SJCRH30 (cell line): ENCODE measurements at places on chromosomes 5 and 9.
A peak's percentile ranks its signal among the peaks of the same experiment; 100 is the strongest.

GRCh38 chr5:171848486-171848885 is 62.9 kb downstream of the SMIM23 start:
- DNase-seq = no peak

GRCh38 chr5:72378639-72379289 is 58.6 kb downstream of the PTCD2 start:
- DNase-seq = peak; percentile 98

GRCh38 chr5:139110526-139111168 is 87.5 kb downstream of the SIL1 start:
- no peak for DNase-seq

DNA sequence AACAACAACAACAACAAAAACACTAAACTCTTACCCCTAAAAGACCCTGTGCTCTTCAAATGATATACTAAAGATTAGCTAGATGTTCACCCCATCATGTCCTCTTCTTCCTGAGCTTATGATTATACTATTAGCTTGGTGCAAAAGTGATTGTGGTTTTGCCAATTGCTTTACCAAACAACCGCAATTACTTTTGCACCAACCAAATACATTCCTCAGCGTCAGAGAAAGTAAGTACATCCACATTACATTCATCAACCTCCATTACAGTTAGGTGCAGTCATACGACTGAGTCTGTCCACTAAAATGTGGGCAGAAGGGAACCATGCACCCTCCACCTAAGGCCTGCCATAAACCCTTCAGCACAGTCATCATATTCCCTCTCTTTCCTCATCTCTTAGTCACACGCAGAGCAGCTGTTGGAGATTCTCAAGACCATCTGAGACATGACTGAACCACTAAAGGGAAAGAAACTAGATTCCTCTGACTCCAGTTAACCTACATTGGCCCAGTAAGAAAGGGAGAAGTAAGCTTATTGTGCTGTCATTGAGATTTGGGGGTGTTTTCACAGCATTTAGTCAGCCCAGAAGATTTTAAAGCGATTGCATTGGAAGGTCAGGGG is 181.6 kb upstream of the TLE4 start:
- peak; percentile 95 for DNase-seq

DNA sequence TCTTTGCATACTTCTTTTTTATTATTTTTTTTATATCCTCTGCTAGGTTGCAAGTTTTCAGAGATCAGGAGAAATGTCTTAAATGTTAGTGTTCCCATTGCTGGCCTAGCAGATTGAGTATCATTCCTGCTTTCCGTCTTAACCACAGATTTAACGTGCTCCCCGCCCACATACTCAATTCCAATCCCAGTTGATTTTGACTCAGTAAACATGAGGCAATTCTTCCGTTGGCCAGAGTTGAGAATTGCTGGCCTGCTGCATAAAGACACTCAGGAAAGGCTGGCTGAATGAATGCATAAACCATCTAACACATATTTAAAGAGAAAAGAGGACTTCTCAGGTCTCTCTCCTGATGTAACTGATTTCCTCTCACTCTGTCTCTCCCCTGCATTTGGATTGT is 46.8 kb upstream of the PLPP6 start:
- no peak for DNase-seq

- no peak for DNase-seq
Measured at GRCh38 chr5:55982957-55983381, 11.8 kb downstream of the IL6ST start.

DNA sequence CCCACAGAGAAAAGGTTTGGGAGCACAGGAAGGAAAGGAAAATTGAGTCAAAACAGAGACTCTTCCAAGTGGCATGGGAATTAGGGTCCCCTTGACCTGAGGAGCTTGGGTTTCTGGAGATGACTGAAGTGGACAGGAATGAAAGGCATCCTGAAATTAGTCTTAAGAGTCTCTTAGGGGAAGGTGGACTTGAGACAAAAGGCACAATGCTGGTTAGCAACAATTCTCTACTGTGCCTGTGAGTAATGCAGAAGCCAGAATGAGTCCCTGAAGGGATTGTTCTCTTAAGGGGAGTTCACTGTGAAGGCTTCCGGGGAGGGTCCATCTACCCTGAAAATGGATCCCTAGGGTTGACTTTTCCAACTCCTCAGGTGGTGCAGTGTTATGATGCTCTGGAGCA is 58.4 kb upstream of the FOXE1 start:
- DNase-seq = no peak

DNA sequence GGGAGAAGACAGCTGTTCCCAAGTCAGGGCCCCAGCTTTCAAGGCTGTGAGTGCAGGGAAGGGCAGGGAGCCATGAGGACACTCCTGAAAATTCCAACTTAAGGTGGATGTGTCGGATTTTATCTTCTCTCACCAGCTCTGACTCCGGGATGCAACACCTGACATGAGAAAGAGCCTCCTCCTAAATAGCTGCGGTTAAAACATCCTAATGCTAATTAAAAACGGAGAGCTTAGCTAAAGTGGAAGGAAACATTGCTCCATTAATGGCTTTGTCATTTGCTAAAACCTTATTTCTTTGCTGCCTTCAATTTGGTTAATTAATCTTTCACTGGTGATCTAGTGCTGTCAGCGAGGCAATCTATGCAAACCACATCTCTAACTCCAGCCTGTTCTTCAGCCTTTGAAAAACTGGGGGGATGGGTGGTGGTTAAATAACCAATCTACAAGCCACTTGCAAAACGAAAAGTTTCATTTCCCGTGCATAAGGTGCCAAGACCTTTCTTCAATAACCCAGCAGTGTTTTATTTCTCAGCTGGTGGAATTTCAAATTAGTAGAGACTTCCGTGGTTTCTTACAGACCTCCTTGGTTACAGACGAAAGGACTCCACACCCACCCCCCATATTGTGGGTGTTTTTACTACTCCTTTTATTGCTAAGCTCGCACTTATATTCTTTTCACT is 379.6 kb downstream of the MLLT3 start:
- no peak for DNase-seq

- peak; percentile 38 for DNase-seq
Measured at GRCh38 chr5:180026320-180026719, 45.2 kb downstream of the RNF130 start.

DNA sequence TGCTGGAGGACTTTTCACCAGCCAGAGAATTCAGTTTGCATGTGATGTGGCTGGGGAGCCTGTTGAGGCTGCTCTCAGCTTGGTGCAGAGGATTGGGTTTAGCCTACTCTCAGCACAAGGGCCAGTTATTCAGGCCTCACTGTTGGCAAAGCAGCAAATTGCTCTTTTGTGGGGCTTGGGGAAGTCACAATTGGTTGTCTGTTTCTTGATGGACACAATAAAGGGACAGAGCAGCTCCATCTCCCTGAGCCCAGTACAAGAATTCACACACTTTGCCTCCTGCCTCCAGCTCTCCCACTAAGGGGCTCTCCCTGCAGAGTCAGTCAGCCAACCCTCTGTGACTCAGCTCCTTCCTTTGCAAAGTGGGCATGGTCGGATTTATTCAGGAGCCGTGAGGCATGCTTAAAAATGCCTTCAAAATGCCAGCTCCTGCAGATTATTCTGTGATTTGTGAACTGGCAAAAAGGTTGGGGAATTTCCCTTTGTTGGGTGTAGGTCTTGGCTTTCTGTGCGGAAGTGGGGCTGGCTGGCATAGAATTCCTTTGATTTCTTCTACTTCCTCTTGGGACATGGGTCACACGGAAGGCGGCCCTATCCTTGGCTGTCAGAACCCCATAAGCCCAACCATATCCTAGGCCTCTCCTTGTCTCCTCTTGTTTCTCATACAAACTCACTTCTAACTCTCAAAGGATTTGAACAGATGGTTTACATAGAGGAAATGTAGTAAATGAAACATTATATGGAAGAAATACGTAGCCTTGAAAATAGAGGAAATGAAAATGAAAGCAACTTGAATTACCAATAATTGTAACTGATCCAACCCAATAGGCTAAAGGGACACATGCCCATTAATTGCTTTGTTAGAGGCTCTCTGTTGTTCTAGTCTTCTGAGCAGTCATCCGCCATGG is 118.7 kb upstream of the CD180 start:
- DNase-seq = no peak

DNA sequence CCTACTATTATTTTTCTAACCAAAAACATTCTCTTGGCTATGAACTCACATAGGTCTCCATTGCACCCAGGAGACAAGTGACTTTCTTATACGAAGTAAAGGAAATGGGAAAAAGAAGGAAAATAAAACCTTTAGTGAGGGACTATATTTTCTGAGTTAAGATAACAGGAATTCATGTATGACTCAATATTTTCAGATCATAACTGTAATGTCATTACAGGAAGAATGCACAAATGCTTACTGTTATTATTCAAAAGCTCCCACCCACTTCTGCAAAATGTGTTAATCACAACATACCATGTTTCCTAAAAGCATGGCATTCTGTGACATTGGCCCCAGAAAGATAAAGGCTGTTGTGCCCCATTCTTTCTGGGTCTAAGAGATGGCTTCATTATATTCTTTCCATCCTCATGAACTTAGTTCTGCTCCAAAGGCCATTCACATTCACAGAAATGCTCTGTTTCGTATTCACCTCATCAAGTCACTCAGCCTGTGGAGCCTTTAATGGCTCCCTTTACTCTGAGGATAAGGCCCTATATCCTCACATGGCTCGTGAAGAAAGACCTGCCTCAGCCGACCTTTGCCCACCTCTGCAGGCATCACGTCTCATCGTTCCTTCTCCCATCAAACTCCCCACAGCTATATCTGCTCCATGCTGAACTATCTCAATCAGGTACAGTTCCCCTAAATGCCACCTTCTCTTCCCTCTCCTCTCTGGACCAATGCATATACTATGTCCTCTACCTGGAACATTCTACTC is 77.0 kb downstream of the ABCA1 start:
- no peak for DNase-seq

DNA sequence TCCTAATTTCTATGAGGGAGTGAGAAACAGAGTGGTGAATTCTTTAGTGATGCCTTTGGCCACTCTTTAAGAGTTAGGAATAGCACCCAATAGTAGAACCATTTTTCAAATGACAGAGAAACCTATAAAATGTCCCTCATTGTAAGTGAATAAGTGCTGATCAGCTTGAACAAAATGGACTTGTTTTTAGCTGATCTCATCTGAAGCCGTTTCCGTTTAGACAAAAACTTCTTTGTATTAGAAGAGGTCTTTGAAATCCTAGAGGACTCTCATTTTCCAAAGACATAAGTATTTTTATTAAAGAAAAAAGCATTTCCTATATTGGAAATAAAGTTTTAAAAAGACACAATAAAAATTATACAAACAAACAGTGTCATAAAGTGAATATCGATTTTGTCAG is 273.9 kb downstream of the ARHGEF28 start:
- no peak for DNase-seq

GRCh38 chr9:114894206-114894605 is 36.2 kb downstream of the TNFSF8 start:
- DNase-seq = no peak

DNA sequence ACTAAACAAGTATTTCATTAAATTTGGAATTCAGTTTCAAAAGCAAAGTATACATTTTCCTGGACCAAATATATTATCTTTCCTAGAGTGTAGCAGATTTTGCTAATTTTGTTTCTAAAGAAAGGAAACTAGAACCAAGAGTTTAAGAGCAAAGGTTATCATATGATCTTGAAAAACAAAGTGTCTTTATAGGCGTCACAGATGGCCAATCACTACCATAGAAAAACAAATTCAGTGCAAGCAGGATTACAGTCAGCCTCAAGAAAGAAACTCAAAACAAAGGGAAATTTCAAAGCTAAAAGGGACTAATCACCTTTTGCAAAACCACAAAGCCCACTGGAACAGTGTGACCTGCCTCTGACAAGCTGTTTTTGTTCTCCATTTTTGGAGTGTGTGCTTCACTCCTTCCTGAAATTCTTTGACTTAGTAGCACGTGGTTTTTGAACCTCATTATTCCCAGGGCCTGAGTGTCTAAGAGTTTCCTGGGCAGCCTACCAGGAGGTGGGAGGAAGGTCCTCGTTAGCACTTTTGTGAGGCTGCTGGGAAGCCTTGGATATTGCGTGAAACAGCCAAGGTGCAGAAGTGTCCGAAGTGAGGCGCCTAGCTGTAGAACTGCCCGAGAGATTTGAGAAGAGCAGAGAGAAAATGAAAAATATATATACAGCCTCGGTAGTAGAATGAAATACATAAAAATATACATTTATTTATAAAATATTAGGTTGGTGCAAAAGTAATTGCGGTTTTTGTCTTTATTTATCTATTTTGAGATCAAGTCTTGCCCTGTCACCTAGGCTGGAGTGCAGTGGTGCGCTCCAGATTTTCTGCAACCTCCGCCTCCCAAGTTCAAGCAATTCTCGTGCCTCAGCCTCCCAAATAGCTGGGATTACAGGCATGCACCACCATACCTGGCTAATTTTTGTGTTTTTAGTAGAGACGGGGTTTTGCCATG is 246.1 kb downstream of the MARCHF11 start:
- DNase-seq = peak; percentile 24

GRCh38 chr9:118222375-118222774 is 518.2 kb downstream of the TLR4 start:
- DNase-seq = peak; percentile 92

GRCh38 chr5:80569961-80570786 is at the start of gene ANKRD34B:
ANKRD34B (minus strand) TSS chr5:80570280; CDS start chr5:80560019, 10,261 bp downstream.
- DNase-seq = peak; percentile 22

DNA sequence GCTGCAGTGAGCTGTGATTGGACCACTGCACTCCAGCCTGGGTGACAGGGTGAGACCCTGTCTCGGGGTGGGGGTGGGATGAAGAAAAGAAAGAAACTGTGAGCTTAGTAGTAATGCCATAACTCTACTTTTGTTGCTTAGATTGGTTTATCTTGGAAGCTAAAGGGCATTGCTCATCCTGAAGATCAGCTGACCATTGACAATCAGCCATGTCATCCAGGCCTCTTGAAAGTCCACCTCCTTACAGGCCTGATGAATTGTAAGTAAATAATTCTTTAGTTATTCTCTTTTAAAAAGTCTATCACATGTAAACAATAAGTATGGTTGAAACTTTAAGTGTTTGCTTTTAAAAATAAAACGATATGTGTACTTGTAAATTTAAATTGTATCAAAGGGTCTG is 11.4 kb downstream of the OCLN start:
- no peak for DNase-seq

DNA sequence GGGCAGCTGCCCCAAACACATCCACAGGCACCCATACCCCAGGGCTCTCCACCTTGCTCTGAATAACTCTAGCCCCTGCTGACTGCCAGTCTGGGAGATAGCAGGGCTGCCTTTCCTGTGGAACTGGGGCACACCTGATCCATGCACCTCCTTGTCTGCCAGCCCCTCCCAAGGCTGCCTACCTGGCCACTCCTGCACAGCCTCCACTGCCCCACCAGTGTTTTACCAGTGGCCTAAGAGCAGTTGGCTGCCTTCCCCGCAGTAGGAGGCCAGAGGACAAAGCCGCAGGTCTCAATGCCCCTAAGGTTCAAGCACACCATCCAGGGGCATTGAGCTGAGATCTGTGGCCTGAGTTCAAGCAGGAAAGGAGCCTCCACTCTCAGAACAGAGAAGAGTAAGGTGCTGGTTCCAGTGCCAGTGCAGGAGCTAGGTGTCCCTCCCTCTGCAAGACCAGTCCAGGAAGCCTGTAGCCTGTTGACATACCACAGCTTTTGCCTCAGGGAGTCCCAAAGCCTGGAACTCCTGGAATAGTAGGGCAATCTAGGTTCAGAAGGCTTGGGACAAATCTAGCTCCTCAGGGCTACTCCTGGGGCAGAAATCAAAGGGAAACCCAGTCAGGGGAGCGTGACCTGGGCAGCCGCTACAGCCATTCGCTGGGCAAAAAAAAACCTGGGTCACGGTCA is 514.5 kb upstream of the PTGER4 start:
- peak; percentile 3 for DNase-seq

- DNase-seq = no peak
Measured at GRCh38 chr5:58286741-58287140, 173.1 kb downstream of the PLK2 start.

GRCh38 chr9:75964427-75964826 is 74.0 kb downstream of the PCSK5 start:
- no peak for DNase-seq

GRCh38 chr9:89464300-89464901 is 33.5 kb downstream of the SEMA4D start:
- no peak for DNase-seq
